ENCODE measurements at places on chromosomes 3 and 15.

DNA sequence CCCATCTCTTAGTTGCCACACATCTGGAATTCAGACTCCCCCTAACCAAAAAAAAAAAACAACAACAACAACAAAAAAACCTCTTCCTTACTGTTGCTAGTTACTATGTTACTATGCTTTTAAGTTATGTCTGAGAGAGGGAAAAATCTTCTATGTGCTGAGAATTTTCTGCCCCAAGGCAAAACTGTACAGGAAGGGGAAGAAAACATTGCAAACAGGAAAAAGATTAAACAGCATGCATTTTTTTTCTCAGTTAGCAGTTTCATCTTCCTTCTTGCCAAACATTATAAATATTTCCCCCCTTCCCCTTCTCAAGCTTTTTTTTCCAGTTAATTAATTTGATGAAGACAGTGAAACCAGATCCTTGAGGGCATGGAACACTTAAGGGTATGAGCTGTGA lies 1.1 kb upstream of the CD200R1 start:
- no peak for DNase-seq

GRCh38 chr3:47432673-47433072 lies 43.1 kb downstream of the SCAP start:
- DNase-seq: no peak

GRCh38 chr3:37800022-37800551 lies 61.6 kb upstream of the CTDSPL start:
- DNase-seq: no peak

GRCh38 chr3:102132370-102132769 lies 283.1 kb downstream of the NFKBIZ start:
- no peak for DNase-seq

DNA sequence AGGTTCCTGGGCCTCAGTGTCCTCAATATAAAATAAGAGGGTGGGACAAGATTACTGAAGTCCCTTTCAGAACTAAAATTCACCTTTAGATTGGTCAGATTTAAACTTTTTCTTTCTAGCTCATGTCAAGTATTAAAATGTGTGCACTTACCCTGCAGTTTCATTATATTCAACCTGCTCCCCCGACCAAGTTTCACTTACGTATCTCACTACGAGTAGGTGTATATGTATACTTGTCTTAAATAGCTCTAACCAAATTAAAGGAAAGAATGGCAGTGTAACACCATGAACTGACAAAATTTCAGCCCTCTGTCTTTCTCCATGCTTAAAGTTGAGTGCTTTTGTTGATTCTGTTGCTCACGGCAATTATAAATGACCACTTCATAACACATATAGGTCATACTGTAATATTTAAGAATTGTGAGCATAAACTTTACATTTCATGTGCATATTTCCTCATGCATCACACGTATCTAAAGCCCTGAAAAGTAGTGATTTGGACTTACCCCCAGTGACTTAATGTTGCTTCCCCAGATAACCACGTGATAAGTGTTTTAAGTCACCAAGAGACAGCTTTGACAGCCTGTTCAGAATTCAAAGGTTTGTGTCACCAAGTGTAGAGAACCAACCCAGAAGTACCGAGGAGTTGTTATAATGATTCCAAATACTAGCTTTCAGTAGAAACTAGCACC lies 70.0 kb downstream of the PGPEP1L start:
- no peak for DNase-seq

GRCh38 chr3:96622878-96623277 lies 191.5 kb upstream of the EPHA6 start:
- DNase-seq: no peak

GRCh38 chr15:68629519-68630210 lies 50.9 kb downstream of the CORO2B start:
- DNase-seq: no peak

- no peak for DNase-seq
These were observed 492.6 kb downstream of the TUSC7 start for GRCh38 chr3:117201901-117202774.

DNA sequence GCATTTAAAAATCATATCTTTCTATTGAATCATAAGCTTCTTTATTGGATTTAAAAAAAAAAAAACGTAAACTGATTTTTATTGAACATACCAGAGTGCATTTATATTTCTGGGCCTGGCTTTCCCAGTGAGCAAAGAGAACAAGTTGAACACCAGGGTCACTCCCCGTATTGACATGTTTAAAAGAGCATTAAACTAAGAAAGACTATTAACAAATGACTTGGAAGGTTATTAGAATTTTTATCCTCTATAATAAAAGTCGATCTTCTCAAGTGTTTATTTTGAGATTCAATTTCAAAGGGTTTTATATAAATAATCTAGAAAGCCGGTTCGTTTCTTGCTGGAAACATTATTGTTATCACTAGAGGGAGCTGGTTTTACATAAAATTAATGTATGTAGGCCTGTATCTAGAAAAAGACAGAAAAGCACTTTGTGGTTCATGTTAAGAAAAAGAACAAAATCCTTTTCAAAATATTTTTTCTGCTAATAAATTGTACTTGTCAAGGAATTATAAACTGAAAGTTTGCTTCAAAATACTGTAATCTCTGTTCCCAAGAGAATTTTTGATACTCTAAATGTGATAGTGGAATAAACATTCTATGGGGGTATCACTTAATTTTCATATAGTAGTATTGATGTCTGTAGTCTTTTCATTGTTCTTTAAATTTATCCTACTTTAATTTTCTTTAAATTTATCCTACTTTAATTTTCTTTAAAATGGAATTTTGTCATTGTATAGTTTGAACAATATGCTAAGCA lies 321.8 kb upstream of the MME start:
- DNase-seq: no peak

- no peak for DNase-seq
These were observed 109.2 kb downstream of the EPHB1 start for GRCh38 chr3:134904241-134904771.

DNA sequence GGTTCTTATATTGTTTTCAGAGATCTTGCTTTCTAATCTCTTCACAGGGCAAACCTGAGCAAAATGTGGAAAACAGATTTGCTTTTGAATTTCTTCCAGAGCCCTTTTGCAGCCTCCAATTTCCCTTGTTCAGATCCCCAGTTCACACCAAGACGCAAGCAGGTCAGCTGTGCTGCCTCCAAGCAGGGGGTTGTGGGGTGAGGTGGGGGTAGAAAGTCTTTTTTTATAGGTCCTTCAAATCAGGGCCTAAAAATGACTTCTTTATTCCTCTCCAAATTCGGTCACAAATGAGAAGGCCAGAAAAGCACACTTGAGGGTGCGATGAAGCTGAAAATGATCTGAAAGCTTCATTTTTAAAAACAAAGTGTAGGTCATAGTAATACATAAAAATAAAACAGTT lies 26.3 kb upstream of the AVEN start:
- no peak for DNase-seq

- DNase-seq: peak; percentile 14
These were observed 38.8 kb upstream of the TNFSF10 start for GRCh38 chr3:172561897-172562640.
